ENCODE measurements at places on chromosomes 1 and 21.

DNA sequence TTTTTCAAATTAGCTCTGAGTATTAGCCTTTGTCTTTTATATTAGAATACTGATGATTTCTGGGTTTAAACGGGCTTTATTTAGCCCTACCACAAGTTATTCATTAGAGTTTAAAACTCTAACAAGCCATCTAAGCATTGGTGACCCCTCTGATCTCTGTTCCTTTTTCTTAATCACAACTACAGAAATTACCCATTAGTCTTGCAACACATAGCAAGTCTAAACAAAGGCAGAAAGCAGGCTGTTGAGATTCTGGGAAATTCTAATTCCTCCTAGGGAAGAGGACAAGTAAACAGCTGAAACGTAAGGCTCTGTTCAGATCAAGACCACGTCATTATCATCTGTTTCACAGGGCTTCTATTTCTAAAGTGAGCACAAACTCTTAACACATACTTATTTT lies 491.2 kb upstream of the ZRANB2 start:
- DNase-seq: no peak

DNA sequence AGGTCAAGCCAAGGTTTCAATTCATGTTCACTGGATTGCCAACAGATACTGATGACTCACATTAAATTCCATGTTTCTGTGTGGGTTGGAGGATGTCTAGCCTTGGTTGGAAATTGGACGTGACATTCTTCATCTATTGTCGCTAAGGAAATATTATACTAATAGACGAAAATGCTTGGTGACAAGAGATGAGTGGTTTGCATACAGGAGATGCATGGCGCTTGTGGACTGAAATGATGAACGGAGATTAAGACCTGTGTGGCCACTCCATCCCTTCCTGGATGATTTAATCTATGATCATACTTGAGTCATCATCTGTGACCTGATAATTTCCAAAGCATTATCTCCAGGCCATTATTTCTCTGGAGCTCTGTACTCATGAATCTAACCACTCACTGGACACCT lies 97.0 kb upstream of the CD34 start:
- no peak for DNase-seq

DNA sequence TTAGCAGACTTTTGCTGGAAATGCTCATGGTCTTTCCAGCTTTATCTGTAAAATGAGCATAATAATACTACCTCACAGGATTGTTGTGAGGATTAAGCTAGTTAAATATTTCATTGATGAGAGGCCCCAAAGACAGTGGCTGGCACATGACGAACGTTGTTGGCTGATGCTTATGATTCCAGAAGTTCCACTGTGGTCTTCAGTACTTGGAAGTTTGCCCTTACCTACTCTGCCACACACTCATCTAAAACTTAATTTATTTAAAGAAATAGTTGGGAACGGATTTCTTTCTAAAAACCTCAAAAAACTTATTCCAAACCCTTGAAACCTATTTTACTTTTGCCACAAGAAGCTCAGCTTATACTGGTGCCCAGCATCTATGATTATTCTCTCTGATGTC lies 170.7 kb downstream of the DHRS3 start:
- DNase-seq: no peak

DNA sequence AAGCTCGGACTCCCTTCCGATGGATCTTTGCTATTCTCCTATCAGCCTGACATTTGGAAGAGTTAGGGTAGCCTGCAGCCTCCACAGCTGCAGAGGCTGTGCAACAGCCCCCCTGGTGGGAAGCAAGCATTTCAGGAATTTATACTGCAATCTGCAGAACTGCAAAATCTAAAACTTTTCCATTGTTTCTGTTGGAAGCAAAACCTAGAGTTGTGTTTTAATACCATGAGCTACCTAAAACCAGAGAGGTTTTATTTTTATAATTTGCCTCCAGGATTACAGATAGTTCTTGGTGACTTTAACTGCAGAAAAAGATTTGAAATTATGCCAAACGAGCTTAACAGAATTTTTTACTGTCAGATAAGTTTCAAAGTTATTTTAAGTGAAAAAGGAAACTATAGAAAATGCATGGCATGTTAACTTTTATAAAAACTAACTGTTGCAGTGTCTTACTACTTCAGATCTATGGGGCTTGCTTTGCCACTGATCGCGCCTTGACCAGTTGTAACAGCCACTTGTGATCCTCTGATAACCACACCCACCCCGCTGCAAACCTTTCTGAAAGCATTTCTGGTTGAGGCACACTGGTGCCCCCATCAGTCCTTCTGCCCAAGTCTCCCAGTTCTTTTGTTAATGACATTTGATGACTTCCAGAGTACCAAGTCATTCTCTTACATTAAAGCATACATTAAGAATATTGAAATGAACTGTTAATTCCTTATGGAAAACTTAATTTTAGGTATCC lies 64.8 kb downstream of the PRDM2 start:
- no peak for DNase-seq
